ENCODE measurements at places on chromosomes 5 and 9.

DNA sequence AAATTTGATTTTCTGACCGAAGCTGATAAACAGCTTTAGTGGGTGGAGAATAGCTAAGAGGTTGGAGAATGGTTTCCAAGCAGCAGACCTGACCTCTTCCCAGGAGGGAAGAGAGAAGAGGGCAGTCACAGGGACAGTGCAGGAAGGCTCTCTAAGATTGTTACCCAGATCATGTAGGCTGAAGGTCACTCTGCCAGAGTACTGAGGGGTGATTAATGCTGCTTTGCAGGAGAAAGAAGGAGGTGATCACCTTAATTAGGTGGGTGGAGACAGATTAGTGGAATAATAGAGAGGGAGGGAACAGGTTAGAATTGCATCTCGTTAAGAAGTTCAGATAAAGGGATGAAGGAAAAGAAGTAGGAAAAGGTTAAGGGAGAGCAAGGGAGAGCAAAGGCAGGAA, 440.5 kb downstream of the BRINP1 start:
- DNase-seq = no peak

- DNase-seq = no peak
Observed at GRCh38 chr9:70020991-70021571, 22.6 kb upstream of the MAMDC2 start.

DNA sequence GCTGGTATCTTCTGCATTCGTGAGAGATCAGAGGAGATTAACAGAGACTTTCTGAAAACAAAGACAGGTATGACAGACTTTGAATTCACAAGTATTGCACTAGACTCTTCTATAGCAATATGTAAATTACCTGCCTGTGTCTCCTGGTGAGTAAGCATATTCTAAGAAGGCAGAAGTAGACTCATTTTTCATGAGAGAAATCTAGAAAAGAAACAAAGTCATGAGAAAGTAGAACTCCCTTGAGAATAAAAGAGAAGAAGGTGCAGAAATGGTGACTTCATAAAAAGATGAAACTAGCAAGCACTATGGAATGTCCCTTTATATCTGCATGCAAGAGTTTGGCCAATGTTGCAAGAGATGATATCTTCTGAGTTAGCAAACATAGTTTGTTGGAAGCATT, 419.8 kb downstream of the DMRT2 start:
- DNase-seq = no peak

DNA sequence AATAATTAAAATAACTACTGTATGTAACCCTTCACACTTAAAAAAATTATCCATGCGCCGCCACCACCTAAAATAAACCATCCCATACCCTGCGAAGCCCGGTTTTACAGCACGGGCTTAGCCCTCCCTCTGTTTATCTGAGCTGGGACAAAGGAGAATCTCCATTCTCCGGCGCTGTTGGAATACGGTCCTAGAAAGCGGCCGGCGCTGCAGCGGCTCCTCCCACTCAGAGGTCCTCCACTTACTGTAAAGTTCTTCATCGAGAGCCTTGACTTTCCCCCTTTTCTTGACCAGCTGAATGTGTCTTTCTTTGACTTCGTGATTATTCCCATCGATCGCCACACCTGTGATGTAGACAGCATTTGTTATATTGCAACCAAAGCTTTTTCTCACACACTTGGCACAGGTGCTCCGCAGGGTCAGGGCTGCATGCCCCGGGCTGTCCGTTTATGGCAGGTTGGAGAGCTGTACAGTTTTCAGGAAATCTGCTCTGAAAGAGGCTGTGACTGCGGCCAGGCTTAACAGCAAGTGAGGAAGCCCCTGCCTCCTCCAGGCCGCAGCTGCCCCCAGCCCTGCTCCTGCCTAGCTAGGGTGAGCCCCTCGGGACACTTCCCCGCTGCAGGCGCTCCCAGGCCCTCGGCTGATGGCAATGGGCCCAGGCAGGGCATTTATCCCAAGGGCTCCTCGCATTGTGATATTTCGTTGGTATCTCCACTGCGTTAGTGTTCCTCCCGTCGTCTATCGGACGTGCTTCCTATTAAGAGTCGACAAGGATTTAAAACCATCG, 16.7 kb downstream of the GFPT2 start:
- no peak for DNase-seq

GRCh38 chr5:122741681-122742080, 33.2 kb upstream of the SNX2 start:
- no peak for DNase-seq

DNA sequence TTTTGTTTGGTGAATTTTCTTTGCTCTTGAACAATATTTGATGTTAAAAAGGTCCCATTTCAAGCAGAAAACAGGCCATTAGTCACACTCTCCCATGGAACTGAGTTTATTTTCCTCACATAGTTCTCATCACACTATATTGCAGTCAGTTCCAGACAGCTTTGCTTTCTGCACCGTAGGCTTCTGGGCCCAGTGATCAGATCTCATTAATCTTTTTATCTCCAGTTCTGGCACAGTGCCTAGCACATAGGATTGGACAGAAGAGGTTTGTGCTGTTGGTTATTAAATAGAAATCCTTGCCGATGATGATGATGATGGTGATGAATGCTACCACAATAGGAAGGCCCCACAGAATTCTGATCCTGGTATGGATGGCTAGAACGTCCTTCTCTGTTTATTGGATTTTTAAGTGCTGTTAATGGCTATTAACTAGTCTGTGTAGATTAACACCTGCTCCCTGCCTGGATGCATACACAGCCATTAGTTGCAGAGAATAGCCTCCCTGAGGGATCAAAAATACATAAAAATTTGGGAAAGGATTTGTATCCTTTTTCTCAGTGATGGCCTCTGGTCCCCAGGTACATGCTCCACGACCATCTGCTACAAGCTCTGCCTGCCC, 52.0 kb upstream of the NTRK2 start:
- no peak for DNase-seq

DNA sequence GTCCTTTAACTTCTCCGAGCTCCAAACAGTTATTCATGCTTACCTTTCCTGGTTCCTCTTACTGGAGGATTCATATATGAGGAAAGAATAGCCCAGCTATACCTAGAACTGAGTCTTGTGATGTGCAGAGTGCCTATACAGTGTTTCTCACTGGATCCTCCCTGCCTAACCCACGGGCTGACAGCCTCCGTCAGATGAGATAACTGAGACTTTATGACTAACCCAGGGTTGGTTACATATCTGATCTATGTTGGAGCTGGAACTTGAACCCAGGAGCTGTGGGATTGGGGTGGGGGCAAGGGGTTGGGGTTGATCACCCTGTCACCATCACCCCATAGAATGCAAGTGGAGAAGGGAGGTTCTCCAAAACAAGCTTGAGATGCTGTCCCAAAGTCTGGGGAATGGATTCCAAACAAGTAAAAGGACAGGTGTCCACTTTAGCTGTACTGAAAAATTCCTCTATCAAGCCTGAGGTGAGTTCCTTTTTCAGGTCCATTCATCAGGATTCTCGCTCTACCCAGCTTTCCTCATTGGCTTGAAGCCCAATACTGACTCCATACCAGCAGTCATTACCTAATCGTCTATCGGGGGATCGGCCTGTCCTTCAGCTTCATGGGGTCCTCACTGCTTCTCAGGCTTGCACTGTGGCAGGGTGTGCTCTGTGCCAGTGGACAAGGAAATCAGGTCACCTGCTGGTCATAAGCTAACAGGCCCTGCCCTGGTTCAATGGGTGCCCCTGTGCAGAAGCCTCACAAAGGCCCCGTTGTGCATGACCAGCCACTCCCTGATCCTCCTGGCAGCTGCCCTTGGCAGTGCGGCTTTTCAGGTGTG, 100.6 kb downstream of the ARHGAP26 start:
- DNase-seq = no peak

DNA sequence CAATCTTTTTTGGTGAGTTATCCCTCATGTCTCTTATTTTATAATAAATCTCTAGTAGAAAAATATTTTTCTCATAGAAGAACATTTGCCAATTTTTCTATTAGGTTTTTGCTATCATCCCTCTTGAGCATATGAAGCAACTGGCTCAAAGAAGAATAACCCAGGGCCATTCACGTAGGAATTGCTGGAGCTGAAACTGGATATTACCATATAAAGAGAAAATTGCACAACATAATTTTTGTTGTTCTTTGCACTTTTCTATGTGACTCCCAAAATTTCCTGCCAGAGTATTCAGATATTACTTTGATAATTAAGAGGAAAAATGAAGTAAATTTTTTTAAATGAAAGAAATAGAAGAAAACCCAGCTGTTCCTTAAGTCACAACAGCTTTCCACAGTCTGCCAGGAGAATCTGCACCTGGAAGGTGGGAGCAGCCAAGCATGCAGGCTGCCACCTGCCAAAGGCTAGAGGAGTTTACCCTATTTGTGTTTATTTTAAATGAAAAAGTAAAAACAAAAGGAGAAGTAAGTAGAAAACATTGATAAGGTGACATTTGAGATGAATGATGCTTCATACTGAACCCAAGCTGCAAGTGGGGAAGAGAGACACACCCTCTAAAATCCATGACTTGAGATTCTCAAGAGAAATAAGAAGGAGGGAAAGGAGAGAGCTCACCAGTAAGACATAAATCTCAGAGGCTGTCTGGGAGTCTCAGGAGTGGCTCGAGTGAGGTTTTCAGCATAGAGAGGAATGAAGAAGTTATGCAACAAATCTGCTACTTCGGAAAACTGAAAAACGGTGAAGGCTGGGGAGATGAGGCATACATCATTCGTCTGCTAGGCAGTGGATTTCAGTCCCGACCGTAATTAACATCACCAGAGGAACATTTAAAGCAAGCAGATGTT, 31.5 kb upstream of the FREM1 start:
- DNase-seq = no peak

GRCh38 chr5:157651623-157652376, 438 bp downstream of the SOX30 start:
- DNase-seq = peak; percentile 67

DNA sequence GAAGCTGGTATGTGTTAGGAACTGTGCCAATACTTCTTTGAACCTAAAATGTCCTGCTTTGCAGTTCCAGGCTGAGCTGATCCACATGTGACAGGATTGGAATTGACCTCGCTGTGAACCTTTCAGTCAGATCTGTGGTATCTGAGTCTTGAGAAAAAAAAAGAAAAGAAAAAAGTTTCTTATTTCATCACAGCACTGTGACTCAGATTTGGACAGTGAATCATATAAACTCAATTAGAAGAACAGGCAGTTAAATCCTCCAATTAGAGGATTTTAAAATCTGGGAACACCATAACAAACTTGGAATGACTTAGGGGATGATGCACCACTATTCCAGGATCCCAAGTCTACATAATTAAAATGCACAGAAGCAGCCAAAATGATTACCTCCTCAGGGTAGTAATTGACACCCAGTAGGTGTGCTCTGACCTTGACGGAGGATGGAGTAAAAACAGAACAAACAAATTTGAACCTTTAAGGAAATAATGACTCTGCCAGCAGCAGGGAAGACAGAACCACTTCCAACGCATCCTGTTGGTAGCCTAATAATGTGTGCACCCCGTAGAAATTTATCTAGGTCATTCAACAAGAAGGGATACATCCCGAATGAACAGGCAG, 57.8 kb upstream of the RAI14 start:
- DNase-seq = no peak

DNA sequence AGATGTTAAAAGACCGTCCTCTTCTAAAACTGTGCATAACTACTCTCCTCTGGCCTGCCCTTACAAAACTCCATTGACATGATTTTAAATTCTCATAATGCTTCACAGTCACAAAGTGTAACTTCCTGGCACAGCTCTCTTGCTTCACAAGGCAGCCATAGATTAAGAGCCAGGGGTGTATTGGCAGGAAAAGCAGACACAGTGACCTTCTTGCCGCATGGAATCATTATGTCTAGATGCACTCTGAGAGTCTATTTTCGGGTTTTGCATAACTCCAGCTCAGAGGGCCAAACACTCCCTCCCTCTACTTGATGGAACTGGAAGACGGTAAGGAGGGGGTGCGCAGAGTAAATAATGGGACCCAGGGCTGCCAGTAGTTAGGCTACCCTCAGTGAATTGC, 110.1 kb downstream of the MARCHF3 start:
- DNase-seq = no peak

GRCh38 chr5:115227281-115227680, 35.4 kb downstream of the PGGT1B start:
- DNase-seq = no peak

DNA sequence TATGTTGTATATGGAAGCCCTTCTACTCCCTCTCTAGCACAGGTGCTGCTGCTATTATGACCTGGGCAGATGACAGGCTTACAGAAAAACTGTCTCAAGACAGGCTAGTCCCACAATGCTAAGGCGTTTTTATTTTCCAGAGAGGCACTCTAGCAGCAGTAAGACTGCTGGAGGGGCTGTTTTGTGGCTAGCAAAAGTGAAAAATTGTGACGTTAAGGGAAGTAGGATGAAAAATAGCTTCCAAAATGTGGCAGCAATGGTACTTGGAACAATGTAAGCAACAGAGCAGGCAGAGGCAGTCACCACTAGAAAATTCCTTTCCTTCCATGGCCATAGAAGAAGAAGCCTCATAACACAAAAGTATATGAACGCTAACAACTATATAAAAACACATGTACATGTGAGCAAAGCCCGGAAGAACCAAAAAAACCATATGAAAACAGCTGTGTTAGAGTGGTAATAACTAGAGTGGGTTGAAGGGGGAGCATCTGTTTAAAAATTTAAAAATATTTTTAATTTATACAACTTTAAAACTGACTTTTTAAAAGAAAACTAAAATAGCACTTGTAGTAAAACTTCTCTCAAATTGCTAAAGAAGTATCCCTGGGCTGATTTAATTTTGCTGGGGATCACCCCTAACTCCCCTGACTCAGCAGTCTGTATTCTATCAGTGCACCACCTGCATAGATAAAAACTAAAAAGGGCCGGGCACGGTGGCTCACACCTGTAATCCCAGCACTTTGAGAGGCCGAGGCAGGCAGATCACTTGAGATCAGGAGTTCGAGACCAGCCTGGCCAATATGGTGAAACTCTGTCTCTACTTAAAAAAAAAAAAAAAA, 30.6 kb downstream of the CLINT1 start:
- DNase-seq = no peak

DNA sequence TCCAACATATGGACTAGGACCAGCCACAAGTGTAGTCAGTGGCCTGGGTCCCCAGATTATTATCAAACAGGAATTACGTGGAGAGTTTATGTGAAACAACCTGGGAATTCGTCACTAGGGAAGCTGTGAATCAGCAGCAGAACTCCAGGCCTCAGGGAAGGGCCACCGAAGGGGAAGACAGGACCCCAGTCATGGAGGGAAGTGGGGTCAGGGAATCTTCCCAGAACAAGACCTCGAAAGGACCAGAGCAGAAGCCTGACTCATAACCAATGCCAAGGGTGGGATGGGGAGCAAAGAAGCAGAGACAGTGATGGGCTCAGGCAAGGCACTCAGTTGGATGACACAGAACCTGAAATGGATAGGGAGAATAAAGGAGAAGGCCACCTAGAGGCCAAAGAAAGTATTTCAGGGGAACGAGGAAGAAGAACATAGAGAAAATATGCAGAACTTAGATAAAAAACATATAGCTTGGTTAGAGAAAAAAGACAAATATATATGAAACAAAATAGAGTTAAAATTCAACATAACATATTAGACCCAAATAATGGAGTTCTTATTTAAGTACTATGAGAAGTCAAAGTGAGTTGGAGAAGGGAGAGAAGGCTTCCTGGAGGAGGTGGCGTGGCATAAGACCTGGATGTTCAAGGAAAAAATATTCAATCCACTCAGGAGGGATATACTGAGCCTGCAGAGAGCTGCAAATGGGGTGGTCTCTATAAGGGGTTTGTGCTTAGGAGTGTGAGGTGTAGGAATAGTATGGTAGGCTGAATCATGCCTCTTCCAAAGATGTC, 66.7 kb upstream of the CAST start:
- DNase-seq = no peak

- no peak for DNase-seq
Observed at GRCh38 chr9:127926906-127927200, 3.7 kb downstream of the PIP5KL1 start.

All from stimulated activated CD4-positive, alpha-beta T cell treated with anti-CD3 and anti-CD28 coated beads, Interleukin-1b, Interleukin-23, amount 100 ng/mL, for 24 hours (primary cell).